Stimulated activated CD4-positive, alpha-beta T cell treated with anti-CD3 and anti-CD28 coated beads, Interleukin-12 subunit alpha, Interleukin-12 subunit beta, amount 100 ng/mL, for 24 hours (primary cell): ENCODE measurements at places on chromosomes 5 and 9.

DNA sequence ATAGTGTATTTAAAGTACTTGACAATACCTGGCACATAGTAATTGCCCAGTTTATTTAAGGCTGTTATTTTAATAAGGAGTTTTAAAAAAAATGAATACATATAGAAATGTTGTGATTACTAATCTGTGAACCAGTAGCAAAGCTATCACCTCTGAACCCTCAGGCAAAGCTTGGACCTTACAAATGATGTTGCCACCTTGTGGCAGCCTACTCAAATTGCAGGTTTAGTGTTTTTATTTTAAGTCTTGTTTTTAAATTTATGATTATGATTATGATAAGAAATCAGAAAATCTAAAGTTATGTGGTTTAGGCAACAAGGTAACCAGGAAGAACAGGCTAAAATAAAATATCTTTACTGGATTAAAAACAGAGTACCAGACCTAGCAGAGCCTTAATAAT lies 35.8 kb downstream of the PPARGC1B start:
- no peak for DNase-seq

GRCh38 chr5:168654211-168654721 lies 75.1 kb upstream of the PANK3 start:
- no peak for DNase-seq

DNA sequence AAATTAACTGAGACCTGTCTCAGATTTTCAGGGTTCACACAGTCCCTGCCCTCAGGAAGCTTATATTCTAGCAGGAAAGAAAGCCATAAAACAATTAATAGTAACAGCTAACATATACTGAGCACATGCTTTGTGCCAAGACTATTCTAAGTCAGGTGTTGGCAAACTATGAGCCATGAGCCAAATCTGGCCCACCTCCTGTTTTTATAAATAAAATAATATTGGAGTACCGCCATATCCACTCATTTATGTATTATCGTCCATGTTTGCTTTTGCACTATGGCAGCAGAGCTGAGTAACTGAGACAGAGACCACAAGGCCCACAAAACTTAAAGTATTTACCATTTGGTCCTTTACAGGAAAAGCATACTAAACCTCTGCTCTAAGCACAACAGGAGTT lies 83.3 kb upstream of the TRIO start:
- no peak for DNase-seq

DNA sequence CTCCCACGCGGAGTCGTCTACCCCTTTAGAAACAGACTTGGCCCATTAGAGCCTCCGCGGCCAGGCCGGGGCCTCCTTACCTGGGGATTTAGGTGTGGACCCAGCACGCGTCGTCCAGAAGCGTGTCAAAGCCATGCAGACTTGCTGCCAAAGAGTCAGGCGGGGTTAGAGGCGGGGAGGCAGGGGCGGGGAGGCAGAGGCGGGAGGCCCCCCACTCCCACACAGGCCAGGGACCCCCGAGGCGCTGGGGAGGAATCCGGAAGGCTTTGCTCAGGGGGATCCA lies 47.1 kb downstream of the HABP4 start:
- no peak for DNase-seq

DNA sequence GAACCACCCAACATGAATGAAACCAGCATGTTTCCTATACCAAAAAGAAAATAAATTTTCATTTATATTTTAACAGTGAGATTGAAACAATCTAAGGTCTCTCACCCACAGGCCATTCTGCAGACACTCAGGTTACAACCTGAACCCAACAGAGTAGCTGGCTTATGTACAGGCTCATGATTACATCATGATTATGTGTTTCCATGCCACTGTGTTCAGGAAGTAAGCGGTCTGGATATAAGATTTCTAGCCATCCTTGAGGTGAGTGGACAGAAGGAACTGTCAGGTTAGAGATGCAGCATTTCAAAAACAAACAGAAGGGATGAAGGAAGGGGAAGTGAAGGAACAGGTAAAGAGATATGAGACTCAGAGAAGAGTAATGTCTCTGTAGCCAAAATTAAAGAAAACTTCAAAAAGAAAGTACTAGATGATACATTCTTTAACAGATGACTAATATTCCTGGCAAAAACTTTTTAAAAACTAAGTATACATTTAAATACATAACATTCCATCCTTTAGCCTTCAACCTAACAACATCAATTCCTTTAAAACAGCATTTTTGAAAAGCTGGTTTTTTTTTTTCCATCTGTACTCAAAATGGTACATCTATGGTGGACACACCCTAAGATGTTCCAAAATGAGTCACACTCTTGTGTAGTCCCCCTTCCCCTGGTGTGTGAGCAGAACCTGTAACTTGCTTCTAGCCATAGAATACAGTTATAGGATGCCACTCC lies 119.8 kb downstream of the LPAR1 start:
- DNase-seq: no peak

DNA sequence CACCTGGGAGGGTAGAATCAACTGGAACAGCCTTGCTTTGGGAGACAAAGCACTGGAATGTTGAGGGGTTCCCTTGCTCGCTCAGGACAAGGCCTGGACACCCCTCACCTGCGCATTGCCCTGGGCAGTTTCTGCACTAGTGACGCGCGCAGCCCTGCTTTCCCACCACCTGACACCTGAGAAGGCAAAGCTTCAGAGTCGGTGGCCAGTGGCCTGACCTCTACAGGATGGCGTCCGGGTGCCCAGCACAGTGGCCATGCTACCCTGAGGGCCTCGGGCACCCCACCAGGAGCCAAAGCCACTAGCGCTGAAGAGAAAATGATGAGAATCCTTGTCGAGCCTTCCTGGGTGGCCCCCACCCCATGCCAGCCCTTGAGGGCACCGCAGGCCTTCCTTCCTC lies 161.3 kb downstream of the OLFM1 start:
- DNase-seq: no peak

- DNase-seq: no peak
Observed at GRCh38 chr5:6607559-6607936, 25.3 kb downstream of the NSUN2 start.

- no peak for DNase-seq
Observed at GRCh38 chr5:43704243-43704642, 101.3 kb downstream of the NNT start.

DNA sequence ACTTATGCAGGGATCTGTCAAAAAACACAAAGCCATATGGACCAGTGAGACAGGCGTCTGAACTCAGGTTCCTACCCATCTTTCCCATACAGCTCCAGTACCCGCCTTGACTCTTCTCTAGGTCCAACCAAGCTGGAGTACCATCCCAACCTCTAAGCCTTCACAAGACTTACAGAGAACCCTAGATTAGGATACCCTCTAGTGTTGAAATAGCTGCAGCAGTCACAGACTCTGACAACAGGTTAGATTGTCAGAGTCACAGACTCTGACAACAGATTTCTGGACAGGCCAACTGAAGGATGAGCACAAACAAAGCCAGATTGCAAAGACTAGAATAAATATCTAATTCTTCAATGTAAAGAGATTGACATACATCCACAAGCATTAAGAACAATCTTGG lies 266.1 kb downstream of the GRIA1 start:
- DNase-seq: no peak

DNA sequence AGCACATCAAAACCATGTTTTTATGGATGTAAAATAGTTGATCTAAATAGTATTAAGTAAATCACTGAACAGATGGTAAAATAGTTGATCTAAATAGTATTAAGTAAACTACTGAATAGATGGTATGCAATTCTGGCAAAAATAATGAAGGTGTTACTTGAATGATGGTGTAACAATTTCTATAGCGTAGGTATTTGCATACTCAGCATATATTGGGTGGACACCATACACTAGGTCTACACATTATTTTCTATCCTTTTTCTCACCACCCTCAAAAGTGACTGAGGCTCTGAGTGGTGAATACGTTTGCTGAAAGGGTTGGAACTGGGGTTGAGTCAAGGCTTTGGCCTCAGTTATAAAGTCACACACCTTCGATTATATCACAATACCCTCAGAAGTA lies 81.3 kb downstream of the ATP10B start:
- no peak for DNase-seq

DNA sequence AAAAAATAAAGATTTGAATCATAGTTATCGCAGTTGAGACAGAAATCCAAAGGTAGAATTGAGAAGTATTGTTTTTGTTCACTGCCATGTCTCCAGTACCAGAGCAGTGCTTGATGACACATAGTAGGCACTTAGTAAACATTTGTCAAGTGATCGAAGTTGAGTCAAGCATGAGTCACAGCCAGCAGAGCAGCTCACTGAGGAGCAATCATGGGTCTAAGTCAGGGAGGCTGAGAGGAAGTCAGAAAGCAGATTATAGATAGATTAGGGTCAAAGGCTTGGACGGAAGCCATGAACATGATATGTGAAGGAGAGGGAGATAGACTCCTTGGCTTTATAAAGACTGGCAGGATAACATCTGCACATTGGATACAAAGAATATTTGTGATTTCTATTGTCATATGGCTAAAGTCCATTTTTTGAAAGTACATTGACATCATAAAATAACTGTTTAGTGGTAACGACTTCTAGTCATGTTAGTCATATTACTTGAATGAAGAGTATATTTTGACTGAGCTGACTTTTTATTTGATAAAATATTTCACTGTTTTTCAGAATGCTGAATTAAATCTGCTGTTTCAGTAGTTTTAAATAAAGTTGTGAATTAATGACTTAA lies 168.5 kb downstream of the RAB3C start:
- no peak for DNase-seq

- DNase-seq: no peak
Observed at GRCh38 chr5:74152625-74153254, 487.8 kb downstream of the ENC1 start.

DNA sequence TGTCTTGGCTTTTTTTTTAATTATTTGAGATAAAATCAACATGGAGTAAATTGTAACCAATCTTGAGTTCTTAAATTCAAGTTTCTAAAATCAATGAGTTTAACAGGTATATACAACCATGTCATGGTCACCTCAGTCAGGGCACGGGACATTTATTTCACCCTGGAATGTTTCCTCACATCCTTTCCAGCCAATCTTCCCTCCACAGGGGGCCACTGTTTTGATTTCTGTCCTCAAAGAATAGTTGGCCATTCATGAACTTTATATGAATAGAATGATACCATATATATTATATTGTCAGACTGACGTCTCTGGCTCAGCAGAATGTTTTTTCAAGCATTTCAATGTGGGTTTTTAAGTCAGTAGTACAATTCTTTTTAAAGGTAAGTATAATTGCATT lies 806 bp downstream of the ZNF474 start:
- no peak for DNase-seq
